ENCODE measurements at places on chromosomes 13 and 19.

- no peak for DNase-seq
Measured at GRCh38 chr19:4120559-4121272, 3.2 kb downstream of the MAP2K2 start.

- DNase-seq, result no peak
Measured at GRCh38 chr13:32261567-32261966, 53.6 kb downstream of the ZAR1L start.

DNA sequence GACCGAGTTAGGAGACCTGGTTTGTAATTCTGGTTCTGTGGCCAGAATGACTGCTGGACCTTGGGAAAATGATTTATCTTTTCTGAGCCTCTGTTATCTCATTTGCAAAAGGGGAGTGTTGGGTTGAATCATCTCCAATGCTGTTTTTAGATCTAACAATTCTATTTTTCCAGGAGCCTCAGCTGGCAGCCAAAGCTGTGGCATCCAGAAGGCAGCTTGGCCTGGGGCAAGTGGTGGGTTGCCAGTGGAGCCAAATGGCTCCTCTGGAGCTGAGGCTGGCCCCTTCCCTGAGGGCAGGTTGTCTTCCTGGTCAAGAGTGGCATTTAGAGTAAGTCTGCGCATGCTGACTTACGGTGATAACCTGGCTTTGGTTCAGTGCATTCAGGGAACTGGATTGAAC lies 21.3 kb downstream of the B3GLCT start:
- no peak for DNase-seq

- DNase-seq, result no peak
Measured at GRCh38 chr19:40719414-40719894, 2.5 kb downstream of the ITPKC start.

- no peak for DNase-seq
Measured at GRCh38 chr19:29715701-29716581, 880 bp upstream of the C19orf12 start.

DNA sequence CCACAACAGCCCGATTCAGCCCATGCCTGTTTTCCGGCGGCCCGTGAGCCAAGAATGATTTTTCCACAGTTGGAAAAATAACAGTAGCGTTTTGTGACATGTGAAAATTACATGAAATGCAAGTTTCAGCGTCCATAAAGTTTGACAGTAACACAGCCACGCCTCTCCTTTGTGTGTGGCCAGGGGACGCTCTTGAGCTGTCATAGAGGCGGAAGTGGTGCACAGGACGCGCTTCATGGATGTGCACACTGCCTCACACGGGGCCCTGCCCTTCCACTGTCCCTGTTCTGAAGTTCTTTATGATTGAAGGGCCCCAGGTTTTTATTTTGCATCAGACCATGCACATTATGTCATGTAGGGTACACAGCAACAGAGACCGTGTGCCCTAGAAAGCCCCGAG lies 12.4 kb upstream of the ELAVL1 start:
- DNase-seq, result no peak

- DNase-seq, result no peak
Measured at GRCh38 chr19:28075229-28075628, 1137.7 kb downstream of the UQCRFS1 start.

- no peak for DNase-seq
Measured at GRCh38 chr13:36665630-36666029, 8.2 kb upstream of the SERTM1 start.

- no peak for DNase-seq
Measured at GRCh38 chr19:6234527-6234926, 45.2 kb downstream of the MLLT1 start.

GRCh38 chr13:57408312-57408711 lies 223.2 kb upstream of the PCDH17 start:
- no peak for DNase-seq
